ENCODE measurements at places on chromosomes 1 and 21.

DNA sequence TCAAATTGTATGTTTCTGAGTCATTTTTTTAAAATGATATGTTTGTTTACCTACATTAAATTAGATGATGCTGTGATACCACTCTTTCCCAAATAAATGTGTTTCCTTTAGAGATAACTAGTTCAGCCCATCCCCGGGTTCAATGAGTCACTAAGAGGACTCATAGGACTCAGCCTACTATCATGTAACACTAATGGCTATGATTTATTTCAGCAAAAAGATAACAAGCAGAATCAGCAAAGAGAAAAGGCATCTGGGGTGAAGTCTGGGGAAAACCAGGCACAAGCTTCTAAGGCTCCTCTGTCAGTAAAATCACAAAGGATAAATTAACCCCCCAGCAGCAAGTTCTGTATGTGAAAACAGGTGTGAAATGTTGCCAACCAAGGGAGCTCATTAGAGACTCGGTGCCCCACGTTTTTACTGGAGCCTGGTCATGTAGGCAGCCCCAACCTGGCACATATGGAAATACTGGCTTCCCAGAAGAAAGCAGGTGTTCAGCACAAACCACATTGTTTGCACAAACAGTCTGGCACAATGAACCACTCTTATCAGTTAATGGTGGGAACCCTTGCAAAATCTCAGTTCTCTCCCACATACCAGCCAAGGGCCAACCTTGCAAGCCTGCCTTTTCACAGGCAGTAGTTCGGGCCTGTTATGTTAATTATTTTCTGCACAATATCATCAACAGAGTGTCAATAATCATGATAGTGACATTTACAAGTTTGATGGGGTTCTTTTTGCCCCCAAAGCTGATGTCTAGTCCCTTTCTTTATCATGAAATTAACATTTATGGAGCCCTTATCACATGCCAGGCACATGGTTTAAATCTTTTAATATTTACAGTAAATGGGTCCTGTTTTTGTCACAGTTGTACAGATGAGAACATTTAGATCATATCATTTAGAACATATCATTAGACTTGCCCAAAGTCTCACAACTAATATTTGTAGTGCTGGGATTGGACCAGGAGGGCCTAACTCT, 23.1 kb upstream of the CNN3 start:
- no peak for DNase-seq

DNA sequence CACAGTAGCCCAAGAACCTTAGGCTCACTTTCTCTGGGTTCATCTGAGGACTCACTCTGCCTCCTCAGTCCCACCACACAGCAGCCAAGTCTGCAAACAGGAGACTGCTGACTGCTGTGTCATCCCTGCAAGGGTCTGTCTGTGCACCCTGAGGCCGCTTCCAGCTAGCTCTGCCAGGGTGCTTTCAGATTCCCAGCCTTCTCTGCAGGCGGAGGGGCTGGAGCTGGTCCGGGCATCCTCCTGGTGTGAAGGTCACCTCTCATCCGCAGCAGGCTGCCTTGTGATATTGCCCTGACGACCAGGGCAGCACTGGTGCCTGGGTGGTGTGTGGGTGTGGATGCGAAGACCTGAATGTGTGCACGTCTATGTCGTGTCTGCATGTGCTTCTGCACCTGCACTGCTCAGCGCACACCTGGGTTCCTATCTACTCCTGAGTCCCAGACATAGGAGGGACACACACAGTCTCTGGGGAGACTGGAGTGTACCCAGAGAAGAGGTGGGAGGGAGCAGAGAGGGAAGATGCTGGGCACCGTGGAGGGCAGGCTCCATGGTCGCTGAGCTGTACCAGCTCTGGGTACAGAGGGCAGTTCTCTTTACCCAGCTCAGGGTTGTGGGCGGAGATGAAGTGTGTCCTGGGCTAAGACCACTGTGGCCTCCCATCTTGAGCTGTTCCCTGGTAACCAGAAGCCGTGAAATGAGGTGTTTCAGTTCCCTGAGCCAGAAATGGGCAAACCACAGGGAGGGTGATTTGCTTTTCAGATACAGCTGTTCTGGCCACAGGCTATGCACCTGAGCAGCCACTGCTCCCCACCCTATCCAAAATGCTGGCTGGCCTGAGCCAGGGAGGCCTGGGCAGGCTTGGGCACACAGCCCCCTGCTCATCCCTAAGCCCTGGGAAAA, 160.9 kb upstream of the CSF3R start:
- no peak for DNase-seq

DNA sequence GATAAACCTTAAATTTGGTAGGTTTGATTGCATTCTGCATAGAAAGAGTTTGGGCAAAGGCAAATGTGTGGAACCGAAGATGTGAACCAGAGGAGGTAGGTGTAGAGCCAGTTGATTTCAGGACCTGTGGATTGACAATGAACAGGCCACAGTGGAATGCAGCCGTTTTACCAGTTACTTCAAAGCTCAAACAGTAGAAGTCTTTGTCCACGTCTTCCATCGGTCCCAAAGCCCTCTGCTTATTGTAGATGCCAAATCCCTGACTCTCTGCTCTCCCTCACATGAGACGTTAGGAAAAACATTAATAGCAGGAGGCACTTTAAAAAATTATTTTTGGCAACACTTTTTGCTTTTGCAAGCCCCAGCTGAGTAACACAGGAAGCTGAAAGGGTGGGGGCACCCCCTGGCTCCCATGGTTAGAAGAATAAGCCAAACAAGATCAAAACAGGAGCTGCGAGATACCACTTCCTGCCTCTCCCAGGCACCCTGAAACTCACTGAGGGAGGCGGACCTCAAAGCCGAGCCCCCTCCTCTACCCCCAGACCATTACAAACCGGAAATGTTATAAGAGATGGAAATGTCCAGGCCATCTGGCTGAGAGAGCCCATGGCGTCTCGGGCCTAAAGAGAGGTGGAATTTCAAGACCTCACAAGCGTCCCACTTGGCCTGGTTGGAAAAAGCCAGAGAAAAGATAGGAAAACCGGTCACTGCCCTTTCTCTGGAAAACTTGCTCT, 13.5 kb downstream of the TRAF3IP3 start:
- DNase-seq: peak; percentile 88

GRCh38 chr1:32178380-32179192, 889 bp upstream of the TXLNA start:
- no peak for DNase-seq

GRCh38 chr21:27566521-27566920, 599.6 kb upstream of the ADAMTS5 start:
- DNase-seq: no peak

GRCh38 chr1:63319046-63320021, 3.0 kb upstream of the FOXD3 start:
- DNase-seq: no peak

GRCh38 chr1:160022330-160023310, 9.2 kb downstream of the PIGM start:
- no peak for DNase-seq

DNA sequence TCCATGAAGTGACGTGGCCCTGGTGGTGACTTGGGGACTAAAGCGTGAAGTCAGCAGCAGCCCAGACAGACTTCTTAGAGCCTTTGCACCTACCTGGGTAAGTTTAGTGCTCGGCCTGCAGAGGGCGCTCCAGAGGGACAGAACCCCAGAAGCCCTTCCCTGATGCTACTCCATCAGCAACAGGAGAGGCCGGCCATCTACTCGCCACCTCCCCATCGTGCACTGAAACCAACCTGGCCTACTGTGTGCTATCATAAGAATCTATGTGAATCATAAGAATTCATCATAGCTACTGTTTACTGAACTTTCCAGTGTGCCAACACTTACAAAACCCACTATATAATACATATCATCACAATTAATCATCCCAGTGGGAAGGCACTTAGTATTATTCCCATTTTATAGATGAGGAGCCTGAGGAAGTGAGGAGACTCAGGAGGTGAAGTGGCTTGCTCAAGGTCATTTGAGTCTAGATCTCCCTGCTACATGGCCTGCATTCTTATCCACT, 7.9 kb upstream of the EDN2 start:
- peak; percentile 66 for DNase-seq

GRCh38 chr1:106780066-106780465, 276.4 kb upstream of the PRMT6 start:
- DNase-seq: no peak

DNA sequence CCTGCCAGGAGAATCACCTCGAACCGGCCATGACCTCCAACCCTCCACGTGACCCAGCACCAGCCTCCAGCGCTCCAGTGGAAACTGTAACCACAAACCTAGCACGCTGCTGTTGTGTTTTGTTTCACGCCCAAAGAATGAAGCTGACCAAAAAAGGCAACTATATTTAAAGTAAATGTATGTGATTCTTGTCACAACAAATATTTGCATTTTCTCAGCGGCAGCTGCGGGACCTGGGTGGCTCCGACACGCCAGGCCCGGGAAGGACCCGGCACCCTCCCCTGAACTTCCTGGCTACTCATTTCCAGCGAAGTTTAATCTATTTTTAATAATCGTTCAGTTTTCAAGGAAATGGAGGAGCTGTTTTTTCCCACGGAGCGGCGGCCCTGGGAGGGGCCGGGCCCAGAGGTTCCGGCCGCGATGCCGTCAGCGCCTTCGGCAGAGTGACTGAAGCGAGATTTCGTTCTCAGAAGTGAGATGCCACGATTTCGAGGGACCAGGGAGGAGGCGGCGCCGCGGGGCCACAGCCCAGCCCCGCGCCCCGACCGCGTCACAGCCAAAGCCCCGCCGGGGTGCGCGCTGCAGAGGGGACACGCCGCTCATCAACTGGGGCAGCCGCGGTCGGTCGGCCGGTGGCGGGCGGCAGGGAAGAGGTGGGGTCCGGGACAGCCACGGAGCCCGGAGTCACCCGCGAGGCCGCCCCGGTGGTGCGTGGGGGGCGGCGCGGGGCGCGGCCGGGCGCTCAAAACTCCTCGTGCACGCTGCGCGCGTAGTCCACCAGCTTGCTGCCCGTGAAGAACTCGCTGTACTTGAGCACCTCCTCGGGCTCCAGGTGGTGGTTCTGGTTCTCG, 3.0 kb upstream of the TNFRSF4 start:
- DNase-seq: no peak

DNA sequence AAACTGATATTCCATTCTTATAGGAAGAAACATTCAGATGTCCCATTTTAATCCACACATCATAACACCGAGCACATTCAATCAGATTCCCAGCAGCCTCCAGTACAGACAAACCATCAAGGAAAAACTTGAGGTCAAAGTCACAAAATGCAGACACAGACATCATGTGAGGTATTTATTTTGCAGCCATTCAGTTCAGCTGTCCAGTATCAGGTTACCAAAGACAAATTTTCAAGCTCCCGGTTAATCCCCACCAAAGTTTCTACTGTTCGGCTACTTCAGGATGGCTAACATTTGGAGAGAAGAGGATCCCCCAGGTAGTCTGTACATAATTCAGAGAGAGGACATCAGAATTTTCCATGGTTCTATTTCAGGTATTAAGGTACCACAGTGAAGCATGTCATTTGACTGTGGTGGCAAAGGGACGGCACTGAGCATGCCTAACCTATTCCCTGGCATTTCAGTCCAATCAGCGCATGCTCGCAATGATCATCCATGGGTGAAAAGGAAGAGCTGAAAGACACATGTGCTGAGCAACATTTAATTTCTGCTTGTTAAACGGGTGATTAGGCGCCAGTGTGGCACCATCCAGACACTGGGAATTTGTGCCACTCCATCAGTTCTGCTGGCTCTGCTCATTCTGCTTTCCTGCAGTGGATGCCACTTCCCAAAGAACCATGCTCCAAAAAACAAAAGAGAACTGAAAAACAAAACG, 13.6 kb upstream of the NDC1 start:
- DNase-seq: no peak

GRCh38 chr1:21836010-21836409, 23.9 kb downstream of the LDLRAD2 start:
- DNase-seq: no peak

DNA sequence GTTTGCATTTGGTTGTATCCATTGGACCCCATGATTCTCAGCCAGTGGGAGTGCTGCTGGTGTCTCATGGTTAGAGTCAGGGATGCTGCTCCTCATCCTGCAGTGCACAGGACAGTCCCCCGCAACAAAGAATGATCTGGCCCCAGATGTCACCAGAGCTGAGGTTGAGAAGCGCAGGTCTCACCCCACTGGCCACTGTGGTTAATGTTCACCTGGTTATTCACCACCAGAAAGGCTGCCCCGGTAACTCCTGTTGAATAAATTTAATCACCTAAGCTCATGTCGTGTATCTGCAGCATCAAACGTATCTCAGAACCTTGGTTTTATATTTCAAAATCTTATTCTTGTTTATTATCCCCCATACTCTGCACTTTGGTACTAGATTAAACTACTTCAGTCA, 75.8 kb downstream of the ATP5PO start:
- no peak for DNase-seq

DNA sequence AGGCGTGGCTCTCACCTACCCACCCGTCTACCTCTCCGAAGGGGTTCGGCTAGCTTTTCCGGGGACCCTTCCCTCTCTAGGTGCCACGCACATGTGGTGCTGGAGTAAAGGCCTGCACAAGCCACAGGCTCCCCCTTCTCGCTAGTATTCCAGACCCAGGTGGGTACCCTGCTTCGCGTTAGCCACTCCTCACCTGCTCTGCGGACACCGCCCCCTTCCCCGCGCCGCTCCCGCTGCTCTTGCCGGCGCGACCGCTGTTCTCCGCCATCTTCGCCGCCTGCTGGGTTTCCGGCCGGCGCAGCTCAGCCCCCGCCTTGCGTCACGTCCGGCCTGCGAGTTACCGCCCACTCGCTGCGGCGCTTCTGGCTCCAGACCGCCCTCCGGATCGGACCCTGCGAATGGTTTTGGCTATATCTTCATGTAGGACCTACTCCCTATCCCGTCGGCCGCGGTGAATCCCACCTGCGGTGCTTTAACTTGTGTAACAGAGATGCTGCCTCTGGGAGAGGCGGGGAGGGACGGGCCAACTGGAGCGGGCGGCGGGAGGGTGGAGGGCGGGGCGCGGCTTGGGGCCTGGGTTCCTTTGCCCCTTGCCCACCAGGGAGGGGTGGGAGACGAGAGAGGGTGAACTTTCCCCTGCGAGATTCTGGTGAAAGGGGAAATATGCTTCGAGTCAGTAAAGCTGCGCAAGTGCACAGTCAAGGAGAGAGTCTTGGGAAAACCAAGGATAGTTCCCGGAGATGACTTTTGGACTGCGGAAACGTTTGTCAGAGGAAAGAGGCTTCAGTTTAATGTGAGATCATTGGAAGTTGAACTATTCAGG, at the start of the genes NIT1 and PFDN2:
Gene NIT1 (plus strand): TSS at position 347 of the 823 bp plus-strand sequence. CDS start 72 bp downstream, at position 419.
Gene PFDN2 (minus strand): TSS at position 279 of the 823 bp plus-strand sequence. CDS start 11 bp downstream, at position 268.
- peak; percentile 92 for DNase-seq

DNA sequence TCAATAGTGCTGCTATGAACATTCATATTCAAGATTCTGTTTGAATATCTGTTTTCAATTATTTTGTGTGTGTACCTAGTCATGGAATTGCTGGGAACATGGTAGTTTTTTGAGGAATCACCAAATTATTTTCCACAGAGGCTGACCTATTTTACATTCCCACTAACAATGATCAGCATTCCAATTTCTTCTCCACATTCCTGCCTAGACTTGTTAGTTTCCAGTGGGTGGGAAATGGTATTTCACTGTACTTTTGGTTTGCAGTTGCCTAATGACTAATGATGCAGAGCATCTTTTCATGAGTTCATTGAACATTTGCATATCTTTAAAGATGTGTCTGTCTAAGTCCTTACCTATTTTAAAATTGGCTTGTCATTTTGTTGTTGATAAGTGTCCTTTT, 1182.6 kb upstream of the B3GALT2 start:
- DNase-seq: no peak

GRCh38 chr1:207495801-207496792, at the start of gene CR1:
CR1 (plus strand) TSS chr1:207496157; CDS start chr1:207496268, 111 bp downstream.
- peak; percentile 64 for DNase-seq
